ENCODE measurements at places on chromosomes 6 and 20.
A peak's percentile ranks its signal among the peaks of the same experiment; 100 is the strongest.

DNA sequence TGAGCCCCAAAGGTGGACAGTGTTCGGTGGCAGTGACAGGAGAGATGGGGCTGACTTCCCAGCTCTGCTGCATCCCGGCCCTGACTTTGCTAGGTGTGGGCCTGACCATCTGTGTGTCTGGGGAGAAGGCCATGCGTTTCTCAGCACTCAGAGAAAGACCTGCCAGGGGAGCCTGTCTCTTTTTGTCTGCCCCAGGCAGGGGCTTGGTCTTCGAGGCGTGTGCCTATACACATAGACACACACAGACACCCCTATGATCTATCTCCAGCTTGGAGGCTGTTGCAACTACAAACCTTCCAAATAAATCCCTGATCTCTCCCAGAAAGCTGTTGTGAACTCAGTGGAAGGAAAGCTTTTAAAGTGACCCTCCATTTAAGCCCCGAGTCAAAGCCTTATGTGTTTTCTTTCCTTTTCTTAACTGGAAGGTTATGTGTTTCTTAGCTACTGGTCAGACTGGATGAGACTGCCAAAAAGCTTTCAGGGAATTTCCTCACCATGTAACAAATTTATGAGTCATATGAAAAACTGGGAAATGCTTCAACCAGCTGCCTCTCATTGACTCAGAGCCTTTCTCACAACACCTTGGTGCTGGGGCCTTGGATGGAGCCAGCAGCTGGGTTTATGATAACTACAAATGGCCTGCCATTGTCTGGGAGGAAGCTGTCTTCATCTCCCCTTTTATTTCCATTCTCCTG is 102.6 kb downstream of the CDC5L start:
- DNase-seq: no peak

GRCh38 chr6:100096341-100096740 is 102.3 kb upstream of the MCHR2 start:
- no peak for DNase-seq

DNA sequence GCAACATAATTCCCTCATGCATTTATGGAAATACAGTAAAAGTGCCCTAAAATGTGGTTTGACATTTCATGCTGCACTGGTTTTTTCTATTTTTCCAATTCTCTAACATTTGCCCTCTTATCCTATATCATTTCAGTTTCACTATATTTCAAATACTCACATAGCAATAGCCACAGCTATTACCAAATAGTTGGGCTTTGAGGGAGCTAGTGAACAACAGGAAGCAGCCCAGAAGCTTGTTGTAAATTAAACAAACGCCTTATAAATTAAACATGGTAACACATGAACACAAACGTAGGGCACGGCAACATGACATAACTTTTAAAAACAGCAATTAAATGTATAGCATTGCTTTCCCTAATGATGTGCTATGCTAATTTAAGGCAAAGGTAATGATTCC is 469.0 kb downstream of the CDC5L start:
- DNase-seq: no peak

DNA sequence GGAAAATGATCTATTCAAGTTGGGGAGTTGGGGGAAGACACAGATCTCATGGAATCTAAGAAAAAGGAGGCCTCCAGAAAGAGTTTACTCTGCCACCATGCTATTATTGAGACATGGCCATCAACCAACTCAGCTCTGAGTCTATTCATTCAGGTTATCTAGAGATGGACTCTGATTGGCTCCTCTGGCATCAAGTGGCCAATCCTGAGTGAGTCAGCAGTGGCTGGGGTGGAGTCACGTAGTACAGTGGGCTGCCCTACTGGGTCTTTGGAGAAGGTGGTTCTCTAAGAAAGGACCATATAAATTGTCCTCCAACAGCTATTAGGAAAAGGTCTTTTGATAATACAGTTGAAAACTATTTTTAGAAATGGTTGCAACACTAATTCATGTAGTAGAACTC is 42.1 kb downstream of the LYRM2 start:
- DNase-seq: no peak

GRCh38 chr20:33450867-33451266 is 7.3 kb upstream of the SNTA1 start:
- DNase-seq: peak; percentile 23

DNA sequence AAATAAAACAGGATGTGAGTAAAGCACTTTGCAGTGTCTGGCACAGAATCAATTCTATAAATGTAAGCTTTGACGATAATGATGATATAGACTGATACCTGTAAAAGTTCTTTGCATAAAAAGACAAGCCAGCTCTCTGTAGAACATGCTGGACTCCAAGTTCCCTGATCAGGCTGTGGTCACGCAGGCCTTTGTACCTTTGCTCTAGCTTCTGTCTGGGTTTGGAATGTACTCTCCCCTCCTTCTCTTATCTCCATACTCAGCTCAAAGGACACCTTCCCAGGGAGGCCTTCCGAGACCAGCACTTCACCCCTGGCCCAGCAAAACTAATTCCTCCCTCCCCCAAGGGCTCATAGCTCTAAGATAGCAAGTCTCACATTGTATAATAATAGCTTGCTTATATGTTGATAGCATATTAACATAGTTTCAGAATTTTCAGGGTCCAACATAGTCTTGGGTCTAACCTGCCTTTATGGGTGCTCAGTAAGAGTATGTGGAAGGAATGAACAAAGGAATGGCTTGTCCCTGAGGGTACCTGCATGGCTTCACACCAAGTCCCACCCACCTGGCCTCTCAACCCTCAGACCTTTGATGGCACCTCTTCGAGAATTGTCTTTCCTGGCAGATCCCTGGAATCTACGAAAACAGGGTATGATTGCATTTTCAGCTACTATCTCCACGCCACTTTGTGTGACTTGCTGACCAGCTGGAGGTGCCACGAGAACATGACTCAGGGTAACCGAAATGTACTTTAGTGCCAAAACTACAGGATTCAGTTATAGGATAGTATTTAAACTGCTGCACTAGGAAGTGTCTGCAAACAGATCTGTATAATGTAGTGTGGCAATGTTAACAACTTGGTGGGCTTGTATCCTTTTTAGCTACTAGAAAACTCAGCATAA is 41.7 kb upstream of the PIM1 start:
- DNase-seq: no peak
